Left colon (tissue), 2 donors: ENCODE measurements at places on chromosomes 13 and 19. TPM values are rescaled to one million over a fixed set of nuclear protein-coding genes. Genes with fewer than 3 reads are reported as not detected.
A peak's percentile ranks its signal among the peaks of the same experiment; 100 is the strongest.

DNA sequence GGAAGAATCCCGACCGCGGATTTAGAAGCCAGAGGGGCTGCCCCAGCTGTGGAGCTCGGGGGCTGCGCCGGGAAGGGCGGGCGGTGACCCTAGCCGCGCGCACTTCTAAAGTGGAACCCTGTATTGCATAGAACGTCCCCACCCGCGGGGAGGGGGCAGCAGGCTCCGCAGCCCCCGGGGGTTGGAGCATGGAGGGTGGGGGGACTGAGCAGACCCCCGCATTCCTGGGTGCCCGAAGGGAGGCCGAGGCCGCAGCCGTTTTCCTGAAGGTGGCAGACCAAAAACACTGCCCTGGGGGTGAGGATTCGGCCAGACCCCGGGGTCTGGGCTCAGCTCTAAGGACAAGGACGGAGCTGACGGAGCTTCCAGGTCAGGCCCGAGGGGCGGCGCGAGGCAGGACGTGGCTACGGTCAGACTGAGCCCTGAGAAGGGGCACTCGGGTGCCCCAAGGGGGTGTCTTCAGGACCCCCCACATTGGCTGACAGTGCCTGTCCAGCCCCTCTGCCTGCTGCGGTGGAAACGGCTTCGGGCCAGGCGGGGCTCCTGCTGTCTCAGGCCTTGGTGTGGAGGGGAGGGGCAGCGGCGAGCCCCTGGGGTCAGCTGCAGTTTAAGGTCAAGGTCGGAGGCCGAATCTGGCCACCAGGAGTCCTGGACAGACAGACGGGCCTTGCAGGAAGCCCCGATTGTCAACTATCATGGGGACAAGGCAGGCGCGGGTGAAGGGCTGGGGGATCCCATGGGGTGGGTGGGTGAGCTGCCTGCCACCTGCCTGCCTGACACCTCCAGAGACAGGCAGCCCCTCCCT is 12.6 kb downstream of the MKNK2 start:
- DNase-seq = no peak

GRCh38 chr13:79434556-79434955 is 28.5 kb upstream of the RBM26 start:
- no peak for DNase-seq

DNA sequence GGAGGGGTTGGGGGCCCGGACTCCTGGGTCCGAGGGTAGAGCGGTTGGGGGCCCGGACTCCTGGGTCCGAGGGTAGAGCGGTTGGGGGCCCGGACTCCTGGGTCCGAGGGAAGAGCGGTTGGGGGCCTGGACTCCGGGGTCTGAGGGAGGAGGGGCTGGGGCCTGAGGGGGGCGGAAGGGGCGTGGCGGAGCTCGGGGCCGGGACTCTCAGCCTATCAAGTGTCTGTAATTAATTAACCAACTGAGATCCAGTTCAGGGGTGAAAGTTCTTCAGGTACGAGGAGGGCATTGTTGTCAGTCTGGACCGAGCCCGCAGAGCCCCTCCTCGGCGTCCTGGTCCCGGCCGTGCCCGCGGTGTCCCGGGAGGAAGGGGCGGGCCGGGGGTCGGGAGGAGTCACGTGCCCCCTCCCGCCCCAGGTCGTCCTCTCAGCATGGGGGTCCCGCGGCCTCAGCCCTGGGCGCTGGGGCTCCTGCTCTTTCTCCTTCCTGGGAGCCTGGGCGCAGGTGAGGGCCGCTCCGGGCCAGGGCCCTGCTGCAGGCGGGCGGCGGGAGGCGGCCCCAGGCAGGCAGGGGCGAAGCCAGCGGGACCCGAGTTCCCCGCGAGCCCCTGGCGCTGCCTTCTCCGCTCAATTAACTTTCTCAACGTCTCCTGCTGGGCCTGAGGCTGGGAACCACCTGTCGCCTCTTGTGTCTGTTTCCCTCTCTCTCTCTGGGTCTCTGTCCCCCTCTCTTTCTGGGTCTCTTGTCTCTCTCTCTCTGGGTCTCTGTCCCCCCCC is 697 bp downstream of the FCGRT start:
- peak; percentile 82 for DNase-seq

DNA sequence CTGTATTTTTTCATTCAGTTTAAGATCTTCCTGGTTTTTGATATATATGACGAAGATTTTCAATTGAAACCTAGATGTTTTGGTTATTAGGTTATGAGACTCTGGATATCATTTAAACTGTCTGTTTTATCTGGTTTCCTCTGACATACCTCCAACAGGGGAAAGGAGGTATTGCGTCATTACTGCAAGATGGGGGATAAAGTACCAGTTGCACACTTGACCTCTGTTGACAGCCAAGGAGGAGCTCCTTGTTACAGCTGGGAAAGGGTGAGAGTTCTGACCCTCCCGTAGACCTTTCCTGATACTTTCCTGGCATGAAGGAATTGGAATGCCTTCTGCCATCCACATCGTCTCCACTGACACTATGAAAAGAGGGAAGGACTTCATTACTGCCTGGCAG is 82.0 kb upstream of the SHISA2 start:
- no peak for DNase-seq

DNA sequence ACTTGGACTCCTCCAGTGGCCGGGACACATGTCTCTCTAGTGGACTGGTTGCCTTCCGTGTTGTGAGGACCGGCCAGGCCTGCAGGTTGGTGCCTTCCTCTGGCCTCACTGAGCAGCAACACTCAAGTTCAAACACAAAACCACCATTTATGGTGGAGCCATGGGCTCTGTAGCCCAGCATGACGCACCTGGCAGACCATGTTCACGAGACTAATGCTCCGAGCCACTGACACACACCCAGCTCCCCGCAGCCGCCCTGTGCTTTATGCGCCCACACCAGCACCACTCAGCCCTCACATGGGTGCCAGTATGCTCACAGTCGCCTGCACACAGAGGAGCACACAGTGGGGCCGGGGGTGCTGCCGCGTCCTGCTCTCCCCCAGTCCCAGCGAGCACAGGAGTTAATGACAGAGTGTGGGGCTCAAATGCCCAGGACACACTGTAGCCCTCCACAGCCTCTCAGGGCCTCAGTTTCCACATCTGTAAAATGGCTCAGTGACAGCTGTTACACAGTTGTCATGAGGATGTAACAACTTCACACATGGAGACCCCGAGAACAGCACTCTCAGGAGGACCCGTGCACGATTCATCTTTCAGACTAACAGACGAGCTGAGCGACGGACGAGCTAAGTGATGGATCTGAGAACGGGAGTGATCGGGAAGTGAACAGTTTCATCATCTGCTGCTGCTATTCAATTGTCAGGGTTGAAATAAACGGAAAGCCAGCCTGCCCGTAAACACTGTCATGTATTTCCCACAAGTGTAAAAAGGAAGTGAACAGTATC is 7.8 kb downstream of the GAS6 start:
- DNase-seq = no peak

- no peak for DNase-seq
Observed at GRCh38 chr13:28268800-28269223, 130.5 kb downstream of the PAN3 start.

- peak; percentile 53 for DNase-seq
Observed at GRCh38 chr13:99658261-99658991, 157.2 kb downstream of the TM9SF2 start.

GRCh38 chr19:47075179-47075810 is 26.9 kb upstream of the TMEM160 start:
- no peak for DNase-seq

- DNase-seq = no peak
Observed at GRCh38 chr19:57648331-57649003, 15.5 kb downstream of the ZNF211 start.

GRCh38 chr19:41478171-41478570 is 35.2 kb downstream of the ERICH4 start:
- no peak for DNase-seq

DNA sequence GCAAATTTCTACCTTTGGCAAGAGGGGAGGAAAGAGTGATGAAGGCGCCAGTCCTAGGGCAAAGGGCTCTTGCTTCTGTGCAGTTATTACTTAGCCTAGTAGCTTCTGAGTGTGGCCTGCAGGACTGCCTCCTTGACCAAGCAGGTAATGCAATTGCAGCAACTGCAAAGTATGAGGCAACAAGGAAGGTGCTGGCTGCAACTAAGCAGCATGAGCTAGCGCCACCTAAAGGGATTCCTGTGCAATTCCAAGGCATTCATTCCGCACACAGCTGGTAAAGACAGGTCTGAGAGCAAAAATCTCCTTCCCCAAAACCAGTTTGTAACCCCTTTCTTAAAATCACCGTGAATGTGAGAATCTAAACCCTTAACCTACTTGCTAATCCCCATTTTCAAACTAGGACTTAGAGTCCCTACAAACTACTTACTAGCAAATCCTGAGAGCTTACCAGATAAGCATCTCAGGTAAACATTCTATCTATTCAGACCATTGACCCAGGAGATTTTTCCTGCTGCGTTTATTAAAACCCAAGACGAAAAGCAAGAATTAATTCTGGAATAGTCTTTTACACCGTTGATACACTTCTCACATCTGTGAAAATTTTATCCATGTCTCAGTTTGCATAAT is 62.9 kb downstream of the DCT start:
- no peak for DNase-seq

DNA sequence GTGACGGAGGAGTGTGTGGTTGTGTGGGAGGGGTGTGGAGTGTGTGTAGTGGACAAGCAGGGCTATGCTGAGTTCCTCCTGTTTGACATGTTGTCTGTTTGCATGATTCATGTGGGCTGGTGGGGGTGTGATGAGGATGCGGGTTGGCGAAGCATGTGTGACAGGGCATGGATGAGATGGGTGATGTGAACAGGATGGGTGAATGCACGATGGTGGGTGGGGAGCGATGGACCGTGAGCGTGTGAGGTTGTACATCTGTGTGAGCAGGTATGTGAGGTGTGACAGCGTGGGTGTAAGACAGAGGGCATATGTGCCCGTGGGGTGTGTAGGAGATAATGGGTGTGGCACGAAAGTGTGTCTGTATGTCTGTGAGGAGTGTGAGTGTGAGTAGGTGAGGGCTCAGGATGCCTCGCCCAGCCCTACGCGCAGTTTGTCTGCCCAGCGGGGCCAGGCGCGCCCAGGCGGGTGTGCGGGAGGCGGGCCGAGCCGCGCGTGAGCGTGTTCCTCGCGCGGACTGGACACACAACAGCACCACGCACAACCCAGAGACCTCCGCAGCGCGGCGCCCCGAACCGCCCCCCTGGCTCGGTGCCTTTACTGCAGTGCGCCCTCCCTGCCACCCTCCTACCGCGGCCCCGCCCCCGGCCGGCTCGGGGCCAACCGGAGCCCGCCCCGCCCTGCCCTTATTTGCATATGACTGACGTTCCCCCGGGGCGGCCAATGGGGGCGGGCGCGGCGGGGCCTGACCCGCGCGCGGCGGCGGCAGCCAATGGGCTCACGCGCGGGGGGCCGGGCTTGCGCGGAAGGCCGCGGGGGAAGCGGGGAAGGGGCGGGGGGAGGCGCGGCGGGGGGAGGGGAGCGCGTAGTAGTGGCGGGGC is 14.4 kb downstream of the CIC start:
- DNase-seq = peak; percentile 94

DNA sequence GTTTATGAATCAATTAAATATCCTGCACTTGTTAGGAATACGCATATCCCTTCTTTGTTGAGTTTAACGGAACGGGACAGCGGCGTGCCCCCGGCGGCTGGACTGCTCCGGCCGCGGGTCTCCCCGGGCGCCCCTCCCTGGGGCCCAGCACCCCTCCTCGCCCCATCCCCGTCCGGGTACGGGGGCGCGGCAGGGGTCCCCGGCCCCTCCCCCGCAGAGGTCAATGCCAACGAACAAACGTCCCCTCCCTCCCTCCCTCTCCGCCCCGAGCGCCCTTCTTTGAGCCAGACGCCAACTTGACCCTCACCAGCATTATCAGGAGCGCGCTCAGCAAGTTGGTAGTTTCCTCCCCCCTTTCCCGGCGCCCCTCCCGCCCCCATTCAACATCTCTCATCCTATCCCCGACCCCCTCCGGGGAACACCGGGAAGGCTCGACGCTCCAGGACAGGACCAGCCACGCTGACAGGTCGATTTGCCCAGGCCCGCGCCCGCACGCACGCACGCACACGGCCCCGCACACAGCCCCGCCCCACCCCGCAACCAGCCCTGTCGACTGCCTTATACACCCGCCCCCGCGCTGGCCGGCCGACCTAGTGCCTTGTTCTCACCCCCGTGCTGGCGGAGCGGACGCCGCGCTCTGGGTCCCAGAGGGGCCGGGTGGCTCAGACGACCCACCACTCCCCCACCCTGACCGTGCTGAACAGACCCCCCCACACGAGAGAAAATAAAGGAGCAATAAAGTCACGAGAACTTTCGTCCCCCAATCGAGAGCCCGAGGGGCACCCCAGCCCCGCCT is 5.0 kb downstream of the LYL1 start:
- DNase-seq = no peak

- DNase-seq = no peak
Observed at GRCh38 chr19:35106291-35106583, 9.4 kb upstream of the FXYD3 start.

- DNase-seq = no peak
Observed at GRCh38 chr13:50244713-50245574, 229.7 kb downstream of the KCNRG start.

DNA sequence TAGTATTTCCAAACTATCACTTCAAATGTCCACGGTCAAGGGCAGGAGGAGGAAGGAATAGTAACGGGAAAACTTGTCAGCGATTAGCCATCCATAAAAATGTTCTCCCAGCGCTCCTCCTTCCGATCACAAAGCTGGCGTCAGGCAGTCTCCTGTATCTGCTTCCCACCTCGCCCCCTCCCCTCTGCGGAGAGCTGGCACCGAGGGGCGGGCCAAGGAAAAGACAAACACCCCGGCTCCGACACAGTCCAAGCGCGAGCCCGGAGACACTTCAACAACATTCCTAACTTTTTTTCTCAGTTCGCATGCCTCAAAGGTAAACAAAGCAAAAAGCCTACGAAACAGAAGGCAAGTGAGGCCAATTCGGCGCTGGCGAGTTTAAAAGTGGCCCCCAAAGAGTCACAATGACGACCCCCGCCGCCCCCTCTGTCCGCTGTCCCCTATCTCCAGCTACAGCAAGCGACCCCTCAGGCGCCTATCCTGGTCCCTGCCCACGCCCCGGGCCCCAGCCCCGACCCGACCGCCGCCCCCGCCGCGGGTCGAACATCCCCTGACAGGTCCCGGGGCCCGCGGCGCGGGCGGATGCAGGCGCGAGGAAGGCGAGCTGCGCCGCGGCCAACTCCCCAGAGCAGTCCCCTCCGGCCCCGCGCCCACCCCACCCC is 736 bp downstream of the SMAD9 start:
- DNase-seq = no peak

GPR4 gene
- 1.5 TPM for total RNA-seq

PSG7 gene
- not detected for total RNA-seq

CYP2F1 gene
- total RNA-seq = not detected

GNG14 gene
- not detected for total RNA-seq

PRR19 gene
- 0.50 TPM for total RNA-seq

PRTN3 gene
- total RNA-seq = not detected
